ENCODE measurements at places on chromosomes 2 and 18.

- no peak for DNase-seq
These were observed 103.1 kb downstream of the ATAD2B start for GRCh38 chr2:23823863-23824262.

- DNase-seq, result no peak
These were observed 125.7 kb upstream of the RND3 start for GRCh38 chr2:150612957-150613710.

GRCh38 chr2:70467831-70468779 lies 85.5 kb downstream of the TGFA start:
- DNase-seq, result no peak

DNA sequence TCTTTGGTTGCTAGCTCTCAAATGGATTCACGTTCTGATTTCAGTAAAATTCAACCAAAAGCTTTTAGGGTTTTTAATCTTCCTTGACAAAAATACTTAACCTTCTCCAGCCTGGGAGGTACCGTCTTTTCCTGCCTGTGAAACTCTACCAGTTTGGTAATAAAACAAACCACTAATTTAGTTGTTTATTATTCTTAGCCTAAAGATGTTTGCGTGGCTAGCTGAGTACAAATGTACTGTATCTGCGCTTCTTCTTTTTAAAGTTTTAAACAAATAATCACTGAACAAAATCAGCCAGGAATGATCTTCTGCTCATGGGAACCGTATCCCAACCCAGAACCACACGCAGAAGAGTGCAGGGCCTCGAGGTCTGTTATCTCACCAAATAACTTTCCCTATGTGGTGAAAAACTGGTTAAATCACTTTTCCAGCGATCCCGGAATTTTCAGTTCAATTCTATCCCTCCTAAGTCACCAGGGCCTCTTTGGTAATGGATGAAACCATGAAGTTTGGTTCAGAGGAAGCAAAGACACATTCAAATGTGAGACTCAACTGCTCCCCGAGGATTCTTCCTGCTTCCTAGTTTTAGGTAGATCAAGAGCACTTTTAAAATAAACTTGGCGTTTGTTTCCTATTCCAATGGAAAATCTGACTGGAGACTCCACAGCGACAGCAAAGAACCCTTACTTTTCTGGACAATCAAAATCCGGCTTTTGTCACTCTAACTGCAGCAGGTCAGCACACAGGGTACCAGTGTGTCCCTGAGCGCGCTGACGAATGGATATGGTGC lies 36.1 kb downstream of the BCL2 start:
- DNase-seq, result no peak

GRCh38 chr2:198762441-198762840 lies 695.3 kb downstream of the SATB2 start:
- DNase-seq, result no peak

DNA sequence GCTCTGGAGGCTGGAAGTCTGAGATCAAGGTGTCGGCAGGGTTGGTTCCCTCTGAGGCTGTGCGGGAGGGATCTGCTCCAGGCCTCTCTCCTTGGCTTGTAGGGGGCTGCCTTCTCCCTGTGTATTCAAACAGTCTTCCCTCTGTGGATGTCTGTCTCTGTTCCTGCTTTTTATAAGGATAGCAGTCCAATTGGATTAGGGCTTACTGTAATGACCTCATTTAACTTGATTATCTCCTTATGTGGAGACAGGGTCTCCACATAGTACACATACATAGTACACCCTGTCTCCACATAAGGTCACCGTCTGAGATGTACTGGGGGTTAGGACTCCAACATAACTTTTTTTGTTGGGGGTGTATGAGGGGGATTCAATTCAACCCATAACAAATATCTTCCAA lies 30.5 kb downstream of the TCF7L1 start:
- no peak for DNase-seq

DNA sequence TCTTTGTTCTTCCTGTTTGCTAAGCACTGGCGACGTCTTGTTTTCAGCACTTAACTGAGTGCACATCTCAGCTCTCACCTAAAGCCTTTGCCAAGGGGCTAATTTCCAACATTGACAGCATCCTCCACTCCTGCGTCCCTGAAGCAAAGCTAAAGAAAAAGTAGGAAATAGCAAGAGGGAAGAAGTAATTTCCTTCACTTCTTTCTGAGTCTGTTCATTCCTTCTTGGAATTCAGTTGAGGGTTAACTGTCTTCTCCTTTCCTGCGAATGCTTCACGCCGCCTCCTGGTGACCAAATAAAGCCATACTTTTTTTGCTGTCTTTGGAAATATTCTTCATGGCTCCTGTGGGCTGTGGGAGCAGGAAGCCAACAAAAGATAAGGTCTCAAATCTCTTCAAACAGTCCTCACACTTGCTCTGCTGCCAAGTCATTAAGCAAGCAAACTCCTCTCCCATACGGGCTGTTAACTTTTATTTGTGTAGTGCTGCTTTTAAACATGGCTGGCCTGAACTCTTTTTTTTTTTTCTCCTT lies 100.9 kb downstream of the DPP10 start:
- DNase-seq, result no peak

DNA sequence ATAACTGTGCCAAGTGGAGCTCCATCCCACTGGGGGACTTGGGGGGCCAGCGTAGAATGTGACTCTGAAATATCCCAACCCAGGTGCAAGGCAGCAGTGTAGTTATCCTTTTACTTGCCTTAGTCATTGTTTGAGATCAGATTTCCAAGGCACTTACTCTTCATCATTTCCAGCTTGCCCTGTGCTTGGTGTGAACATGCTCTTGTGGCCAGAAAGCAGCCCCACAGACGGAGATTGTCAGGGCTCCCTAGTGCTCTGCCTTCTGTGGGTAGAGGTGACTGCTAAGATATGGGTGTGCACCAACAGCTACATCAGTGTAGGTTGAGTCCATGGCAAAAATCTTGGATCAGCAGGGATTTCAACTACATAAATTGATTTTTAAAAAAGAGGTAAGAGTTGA lies 2010.0 kb upstream of the PIK3C3 start:
- DNase-seq, result no peak

GRCh38 chr18:48723016-48723415 lies 184.2 kb downstream of the CTIF start:
- DNase-seq, result no peak

- peak; percentile 15 for DNase-seq
These were observed 30.0 kb downstream of the MEMO1 start for GRCh38 chr2:31980674-31981356.

GRCh38 chr18:25147877-25148488 lies 204.0 kb downstream of the ZNF521 start:
- no peak for DNase-seq

DNA sequence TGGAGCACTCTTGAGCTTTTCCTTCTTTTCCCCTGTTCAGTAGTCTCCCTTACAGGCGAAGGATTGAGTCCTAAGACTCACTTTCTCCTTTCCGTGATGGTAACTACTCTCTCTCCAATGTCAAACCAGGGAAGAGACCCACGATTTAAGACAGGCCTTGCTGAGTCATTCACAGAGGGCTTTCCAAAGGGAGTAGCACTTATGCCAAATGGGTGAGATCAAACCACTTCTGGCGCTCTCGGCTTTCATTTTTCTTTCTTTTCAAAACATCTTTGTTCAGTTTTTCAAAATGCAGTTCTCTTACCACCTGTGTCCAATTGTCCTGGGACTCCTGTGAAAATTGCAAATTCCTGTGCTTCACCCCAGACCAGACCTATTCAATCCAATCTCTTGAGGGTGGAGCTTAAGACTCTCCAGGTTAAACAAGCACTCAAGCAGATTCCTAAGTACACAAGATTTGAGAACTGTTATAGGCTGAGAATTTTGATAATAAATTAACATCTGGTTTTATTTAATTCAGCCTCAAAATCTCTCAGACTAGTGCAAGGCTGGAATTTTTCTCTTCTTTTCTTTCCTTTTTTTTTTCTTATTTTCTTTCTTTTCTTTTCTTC lies 14.4 kb upstream of the MRPL19 start:
- no peak for DNase-seq

GRCh38 chr2:229380101-229380625 lies 109.1 kb upstream of the PID1 start:
- DNase-seq, result no peak

DNA sequence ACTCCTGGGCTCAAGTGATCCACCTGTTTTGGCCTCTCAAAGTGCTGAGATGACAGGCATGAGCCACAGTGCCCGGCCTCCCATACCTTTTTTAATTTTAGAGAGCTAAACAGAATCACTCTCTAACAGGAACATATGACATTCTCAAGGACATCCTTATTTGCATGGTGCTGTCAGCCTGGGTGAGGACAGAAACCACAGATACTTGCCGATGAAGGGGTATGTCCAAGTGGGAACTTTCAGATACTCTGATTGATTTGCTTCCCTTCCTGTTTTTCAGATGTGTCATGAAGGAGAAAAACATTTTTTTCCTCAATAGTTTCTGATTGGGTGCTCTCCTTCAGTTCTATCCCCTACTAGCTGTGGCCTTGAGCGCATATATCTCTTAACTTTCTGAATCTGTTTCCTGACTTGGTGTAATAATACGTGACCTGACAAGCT lies 49.6 kb downstream of the MYO3B start:
- DNase-seq, result no peak

DNA sequence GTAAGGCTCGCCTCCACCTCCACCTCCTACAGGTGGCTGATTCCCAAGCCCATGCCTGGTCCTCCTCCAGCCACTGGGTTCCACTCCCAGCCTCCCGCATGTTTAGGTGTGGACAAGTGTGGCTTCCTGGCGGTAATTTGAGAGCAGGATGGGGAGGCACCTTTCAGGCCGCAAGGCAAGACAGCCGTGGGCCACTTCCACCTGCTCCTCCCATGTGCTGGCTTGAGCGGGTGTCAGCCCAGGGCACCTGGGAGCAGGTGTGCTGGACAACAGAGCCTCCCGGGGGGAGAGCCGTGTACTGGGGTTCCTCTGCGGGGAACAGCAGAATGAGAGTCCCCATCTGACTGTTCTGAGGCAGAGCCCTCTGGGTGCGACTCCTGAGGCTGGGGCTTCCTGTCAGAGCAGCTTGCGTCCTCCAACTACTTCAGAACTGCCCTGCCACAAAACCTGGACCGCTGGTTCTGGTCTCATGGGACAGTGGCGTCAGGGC lies 83.9 kb downstream of the TPO start:
- no peak for DNase-seq

Measured in NT2/D1 (cell line).